ENCODE measurements at places on chromosomes 1 and 21.

GRCh38 chr1:102099916-102100315 is 103.2 kb upstream of the OLFM3 start:
- no peak for DNase-seq

DNA sequence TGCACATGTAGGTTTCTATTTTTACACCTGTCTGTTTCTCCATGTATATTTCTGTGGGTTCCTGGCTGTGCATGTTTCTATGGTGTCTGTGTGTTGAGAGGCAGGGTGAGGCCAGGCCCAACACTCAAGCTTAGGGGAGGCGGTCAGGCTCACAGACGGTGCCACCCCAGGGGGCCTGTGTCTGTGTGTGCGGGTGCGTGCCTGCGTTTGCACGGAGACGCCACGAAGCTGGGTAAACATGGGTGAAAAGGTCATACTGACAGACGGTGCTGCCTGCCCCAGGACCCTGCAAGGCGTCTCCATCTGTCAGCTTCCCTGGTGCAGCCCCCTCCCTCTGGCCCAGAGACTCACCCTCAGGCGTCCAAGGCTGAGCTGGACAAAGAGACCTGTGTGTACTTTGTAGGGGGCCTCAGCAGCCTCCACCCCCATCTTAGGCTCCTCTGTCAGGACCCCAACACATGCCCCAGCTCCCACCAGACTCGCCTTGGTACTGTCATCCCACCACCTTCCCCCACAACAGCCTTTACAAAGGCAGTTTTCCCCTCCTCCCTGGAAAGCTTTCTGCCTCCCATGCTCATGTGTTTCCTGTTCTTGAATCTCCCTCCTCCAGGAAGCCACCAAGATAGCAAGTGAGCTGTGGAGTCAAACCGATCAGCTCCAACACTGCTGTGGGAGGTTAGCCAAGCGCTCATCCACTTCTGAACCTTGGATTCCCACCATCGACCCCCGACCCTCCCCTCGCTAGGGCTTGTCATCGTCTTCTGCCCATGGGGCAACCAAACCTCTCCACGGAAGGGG is 34.1 kb downstream of the PTPRF start:
- DNase-seq, result no peak

GRCh38 chr1:94332516-94332915 is 85.7 kb upstream of the ABCD3 start:
- no peak for DNase-seq

DNA sequence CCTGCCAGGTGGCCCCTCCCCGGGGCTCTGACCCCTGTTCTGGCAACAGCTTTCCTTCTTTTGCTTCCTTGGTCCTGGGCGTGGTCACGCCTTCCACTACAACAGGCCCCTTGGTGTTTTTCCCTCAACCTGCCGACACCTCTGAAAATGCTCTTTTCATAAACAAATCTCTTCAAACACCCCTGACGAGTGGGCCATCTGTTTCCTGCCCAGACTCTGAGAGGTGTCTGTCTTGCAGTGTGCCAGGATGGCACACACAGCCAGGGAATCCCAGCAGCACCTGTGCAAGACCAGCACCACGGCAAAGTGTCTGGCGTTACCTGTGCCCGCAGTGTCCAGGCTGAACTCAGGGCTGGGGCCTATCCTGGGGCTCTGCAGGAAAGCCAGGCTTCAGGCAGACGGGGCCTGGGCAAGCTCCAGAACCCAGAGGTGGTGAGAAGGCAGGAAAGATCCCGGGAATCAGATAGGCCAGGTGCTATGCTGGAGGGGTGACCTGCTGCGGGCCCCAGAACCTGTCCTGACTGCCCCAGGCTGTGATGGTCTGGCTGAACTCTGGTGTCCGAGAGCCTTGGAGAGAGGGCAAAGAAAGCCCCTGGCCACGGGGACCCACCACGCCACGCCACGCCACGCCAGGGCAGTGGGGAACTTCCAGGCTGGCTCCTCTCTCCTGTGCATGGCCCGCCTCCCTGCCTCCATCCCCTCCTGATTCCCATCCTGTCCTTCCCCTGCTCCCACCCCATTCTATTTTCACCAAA is 88.9 kb downstream of the SIK1 start:
- no peak for DNase-seq

DNA sequence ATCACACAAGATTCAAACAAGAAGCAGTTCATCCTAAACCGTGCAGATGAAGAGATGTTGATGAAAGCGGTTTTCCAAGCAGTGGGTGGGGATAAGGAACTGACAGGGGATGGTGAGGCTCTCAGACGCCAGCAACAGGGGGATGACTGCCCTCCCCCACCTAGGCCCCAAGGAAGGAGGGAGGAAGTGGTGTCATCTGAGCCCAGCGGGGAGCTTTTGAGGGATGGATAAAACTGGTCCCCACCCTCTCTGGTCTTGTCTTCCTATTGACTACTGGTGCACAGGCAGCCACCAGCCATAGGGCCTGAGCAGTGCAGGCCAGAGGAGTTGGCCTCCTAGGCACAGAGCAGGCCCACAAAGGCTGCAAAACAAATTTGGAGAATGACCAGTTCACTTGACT is 175.5 kb downstream of the HUNK start:
- no peak for DNase-seq

DNA sequence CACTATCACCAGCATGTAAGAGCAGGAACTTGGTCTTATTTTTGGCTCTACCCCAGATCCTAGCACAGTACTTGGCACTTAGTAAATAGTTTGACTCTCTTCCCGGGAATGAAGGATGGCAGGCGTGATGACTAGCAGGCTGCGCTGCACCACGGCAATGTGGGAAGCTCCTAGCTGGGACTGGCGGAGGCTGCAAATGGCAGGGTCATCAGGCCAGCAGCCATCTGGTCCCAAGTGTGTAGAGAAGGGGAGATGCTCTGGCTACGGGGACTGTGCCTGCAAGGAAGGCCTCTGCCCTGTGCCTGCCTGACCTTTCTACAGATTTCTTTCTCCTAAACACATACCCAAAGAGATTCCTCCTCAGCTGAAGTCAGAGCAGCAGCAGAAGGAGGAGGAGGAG is 95.0 kb downstream of the KCND3 start:
- DNase-seq, result no peak

GRCh38 chr1:178311164-178311563 is 185.6 kb downstream of the CLEC20A start:
- peak; percentile 5 for DNase-seq

- no peak for DNase-seq
Measured at GRCh38 chr1:110477445-110477957, 26.6 kb downstream of the PROK1 start.

GRCh38 chr1:63612564-63612963 is 19.4 kb downstream of the PGM1 start:
- no peak for DNase-seq

DNA sequence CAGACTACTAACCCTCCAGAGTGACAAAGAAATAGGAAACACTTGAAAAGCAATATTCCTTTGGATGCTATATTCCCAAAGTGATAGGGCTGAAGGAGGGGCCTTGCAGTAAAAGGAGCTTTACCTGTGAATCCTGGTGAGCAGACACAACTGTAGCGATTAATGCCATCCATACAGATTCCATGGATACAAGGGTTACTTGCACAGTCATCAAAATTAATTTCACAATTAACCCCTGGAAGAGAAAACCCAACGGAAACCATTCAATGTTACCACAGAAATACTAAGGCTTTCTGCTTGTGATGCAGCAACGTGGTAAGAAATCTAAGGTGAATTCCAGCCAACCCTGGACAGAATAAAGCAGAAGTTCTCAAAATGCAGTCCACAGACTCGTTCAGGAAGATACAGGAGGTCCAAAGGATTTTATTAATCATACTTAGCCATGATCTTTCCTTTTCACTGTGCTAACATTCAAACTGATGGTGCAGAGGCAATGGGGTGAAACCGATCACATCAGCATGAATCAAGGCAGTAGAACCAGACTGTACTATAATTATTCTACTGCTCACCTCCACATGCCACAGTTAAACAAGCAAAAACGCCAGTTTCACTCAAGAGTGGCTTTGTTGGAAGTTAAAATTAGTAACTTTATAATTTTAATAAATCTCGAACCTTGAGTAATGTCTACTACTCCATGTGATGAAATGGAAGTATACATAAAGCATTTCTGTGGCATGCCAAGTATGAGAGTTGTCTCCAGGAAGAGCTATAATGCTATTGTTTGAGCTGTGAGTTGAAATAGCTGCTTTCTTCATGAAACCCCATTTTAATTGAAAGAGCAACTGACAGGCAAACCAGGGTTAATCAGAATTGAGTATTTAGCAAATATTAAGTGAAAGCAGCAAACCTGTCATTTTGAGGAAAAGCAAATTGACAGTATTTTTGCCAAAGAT is 63.2 kb upstream of the ADAM30 start:
- no peak for DNase-seq

GRCh38 chr1:154263465-154264332 is 8.7 kb upstream of the HAX1 start:
- no peak for DNase-seq

DNA sequence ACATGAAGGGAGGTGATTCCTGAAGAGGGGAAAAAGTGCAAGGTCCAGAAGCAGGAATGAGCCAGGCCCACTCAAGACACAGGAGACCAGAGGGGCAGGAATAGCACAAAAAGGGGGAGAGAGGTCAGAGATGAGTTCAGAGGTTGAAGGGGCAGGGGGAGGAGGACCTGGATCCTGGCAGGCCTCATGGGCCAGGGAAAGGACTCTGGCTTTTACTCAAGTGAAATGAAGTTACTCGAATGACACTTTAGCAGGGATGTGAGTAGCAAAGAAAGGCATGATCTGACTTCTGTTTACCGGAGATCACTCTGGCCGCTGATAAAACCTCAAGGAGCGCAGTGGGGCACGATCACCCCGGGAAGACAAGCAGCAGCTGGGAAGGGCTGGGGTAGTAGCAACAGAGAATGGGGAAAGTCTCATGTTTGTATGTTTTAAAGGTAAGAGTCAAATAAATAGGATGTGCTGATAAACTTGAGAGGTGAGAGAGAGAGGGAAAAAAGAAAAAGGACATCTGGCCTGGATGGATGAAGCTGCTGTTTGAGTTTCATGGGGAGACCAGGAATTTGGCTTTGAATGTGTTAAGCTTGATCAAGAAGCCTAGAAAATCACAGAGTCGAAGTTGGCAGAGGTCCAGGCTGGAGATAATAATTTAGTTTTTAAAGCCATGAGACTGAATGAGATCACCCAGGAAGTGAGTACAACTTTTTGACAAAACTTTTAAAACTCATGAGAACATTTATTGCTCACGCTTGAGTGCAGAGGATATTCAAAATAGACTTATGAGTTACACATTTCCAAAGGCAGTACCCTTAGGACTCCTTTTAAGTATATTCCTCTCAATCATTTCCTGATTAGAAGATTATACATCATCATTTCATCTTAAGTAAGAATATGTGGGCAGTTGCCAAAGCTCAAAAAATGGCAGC is 156.0 kb downstream of the RERE start:
- DNase-seq, result no peak

- no peak for DNase-seq
Measured at GRCh38 chr1:205739348-205740160, 10.4 kb downstream of the NUCKS1 start.

DNA sequence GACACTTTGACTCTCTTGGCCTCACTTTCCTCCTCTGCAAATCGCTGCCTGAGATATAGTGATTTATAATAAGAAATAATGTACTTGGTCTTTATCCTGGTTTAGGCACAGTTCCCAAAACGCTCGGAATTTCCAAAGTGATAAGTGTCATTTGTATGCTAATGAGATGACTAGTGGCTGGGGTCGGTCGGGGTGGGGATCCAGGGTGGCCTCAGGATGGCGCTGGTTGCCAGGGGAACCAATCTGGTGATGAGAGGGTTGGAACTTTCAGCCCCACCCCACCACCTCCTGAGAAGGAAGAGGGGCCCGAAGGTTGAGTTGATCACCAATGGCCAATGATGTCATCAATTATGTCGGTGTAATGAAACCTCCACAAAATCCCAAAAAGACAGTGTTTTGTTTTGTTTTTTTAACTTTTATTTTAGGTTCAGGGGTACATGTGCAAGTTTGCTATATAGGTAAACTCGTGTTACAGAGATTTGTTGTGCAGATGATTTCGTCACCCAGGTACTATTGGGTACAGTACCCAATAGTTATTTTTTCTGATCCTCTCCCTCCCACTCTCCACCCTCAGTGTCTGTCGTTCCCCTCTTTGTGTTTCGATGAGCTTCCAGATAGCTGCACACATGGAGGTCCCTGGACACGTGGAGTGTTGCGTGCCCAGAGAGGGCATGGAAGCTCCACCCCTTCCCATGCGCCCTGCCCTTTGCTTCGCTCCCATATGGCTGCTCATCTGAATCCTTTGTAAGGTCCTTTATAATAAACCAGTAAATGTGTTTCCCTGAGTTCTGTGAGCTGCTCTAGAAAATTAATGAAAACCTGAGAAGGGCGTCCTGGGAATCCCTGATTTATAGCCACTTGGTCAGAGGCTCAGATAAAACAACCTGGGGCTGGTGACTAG is 97.2 kb downstream of the KCNN3 start:
- DNase-seq, result no peak

DNA sequence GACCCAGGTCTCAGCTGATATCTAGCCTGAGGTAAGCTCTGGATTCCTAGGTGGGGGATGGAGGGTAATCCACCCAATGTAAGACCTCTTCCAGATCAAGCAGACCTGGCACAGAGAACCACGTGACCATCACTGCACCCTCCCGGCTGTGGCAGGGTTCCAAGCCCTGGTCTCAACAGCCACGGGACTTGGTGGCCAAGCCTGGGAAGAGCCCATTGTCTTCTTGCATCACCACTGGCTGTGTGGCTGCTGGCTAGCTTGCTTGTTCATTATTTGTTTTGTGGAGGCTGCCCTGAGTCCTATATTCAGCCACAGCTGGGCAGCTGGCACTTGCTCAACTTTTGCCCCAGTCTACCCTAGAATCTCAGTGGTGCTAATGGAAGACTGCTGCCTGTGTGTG is 24.1 kb upstream of the NFASC start:
- no peak for DNase-seq

- DNase-seq, result no peak
Measured at GRCh38 chr1:207811319-207811718, 59.5 kb downstream of the CD46 start.

DNA sequence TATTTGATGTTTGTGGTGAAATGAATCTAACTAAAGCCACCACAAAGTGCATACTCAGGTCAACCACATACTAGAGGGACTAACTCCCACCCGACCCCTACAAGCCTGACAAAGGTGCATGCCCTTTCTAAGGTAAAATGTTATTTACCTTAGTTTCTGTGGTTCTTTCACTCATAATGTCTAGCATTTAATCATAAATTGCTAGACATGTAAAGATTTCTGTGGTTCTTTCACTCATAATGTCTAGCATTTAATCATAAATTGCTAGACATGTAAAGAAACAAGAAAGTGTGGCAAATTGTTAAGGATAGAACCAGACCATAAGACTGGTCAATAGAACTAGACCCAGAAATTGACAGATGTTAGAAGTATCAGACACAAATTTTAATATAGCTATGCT is 193.0 kb upstream of the PBX1 start:
- DNase-seq, result no peak

GRCh38 chr1:87953732-87954344 is 625.2 kb downstream of the LMO4 start:
- no peak for DNase-seq

GRCh38 chr1:181664543-181664942 is 181.2 kb downstream of the CACNA1E start:
- no peak for DNase-seq
